Vagina (tissue), 2 donors: ENCODE measurements at places on chromosomes 4 and X.

GRCh38 chr4:21768349-21769310 is 179.9 kb downstream of the KCNIP4 start:
- no peak for DNase-seq

- DNase-seq: no peak
Measured at GRCh38 chrX:149145845-149146285, 359.2 kb downstream of the IDS start.

- DNase-seq: no peak
Measured at GRCh38 chrX:134990801-134991481, at the start of gene SMIM10. TSS of gene SMIM10 (plus strand) at chrX:134990991. CDS start at chrX:134991096, 105 bp downstream.

GRCh38 chrX:104968241-104968640 is 252.3 kb downstream of the TEX13A start:
- DNase-seq: no peak

GRCh38 chr4:77235289-77235854 is 78.4 kb downstream of the CCNG2 start:
- DNase-seq: no peak

- DNase-seq: no peak
Measured at GRCh38 chr4:11565899-11566298, 137.2 kb upstream of the HS3ST1 start.

DNA sequence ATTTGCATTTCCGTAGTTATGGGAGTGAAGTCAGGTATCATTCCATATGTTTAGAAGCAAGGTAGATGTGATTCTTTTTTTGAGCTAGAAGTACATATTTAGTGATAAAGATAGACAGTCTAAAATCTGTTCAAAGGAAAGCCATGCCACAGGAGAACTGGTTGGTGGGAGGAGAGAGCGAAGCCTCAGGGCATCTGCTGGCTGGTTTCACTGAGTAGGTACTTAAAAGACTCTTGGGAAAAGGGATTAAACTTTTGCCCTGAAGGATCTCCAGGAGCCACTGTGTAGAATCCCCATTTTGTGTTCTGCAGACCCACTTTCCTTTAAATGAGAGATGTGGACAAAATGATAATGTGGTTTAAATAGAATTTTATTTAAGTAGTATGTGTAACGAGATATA is 89.6 kb downstream of the SHROOM2 start:
- no peak for DNase-seq

DNA sequence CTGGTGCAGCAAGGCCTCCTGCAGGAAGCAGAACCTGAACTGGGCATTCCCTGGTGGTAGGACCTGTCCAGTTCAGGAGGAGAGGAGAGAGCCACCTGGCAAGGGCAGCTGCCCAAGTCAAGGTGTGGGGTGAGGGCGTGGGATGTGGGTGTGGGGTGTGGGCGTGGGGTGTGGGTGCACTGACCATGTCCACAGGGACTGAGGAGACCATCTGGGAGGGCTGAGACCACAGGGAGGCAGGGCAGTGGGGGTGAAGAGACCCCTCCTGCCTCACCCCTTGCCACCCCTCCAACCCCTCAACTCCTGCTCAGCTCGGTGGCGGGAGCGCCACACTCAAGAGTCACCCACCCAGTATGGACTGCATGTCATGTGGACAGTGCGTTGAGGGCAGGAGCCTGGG is 117.9 kb downstream of the CPZ start:
- DNase-seq: no peak

DNA sequence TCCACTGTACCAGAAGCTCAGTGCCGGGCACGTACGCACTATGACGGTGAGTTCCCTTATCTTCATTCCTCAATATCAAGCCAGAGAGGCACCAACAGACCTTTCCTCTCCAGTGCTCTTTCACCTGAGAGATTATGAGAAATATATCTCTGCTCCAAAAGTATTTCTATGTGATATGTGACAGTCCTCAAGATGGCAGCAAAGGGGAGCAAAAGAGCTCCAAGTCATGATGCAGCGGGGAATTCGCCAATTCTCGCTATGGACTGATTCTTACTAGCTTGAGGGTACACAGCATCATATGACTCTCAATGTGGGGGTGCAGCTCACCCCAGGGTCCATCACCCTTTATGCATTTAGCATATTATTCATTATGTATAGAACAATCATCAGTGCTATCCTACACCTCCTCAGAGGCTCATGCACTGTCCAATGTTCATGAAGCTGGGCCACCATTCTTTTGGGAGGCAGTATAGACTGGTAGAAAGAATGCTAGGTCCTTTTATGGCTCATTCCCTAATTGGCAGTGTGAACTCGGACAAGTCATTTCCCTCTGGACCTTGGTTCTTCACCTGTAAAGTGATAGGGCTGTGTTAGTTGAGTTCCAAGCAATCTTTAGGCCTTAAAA is 12.8 kb upstream of the IQSEC2 start:
- DNase-seq: no peak

DNA sequence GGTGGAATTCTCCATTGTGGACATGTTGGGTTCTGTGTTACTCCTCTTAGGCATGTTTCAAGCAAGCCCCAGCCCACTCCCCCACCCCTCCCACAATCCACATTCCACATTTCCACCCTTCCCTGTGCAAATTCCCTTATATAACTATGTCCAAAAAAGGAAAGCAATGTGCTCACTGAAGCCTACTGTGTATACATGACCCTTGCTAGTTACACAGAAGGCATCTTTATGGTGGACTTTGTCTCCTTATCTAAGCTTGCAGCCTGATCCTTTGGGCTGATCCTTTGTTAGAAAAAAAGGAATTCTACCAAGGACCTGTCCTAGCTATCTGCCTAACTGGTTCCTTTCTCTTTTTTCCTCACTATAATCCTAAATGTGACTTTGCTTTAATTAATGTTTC is 796.8 kb downstream of the NLGN4X start:
- no peak for DNase-seq

DNA sequence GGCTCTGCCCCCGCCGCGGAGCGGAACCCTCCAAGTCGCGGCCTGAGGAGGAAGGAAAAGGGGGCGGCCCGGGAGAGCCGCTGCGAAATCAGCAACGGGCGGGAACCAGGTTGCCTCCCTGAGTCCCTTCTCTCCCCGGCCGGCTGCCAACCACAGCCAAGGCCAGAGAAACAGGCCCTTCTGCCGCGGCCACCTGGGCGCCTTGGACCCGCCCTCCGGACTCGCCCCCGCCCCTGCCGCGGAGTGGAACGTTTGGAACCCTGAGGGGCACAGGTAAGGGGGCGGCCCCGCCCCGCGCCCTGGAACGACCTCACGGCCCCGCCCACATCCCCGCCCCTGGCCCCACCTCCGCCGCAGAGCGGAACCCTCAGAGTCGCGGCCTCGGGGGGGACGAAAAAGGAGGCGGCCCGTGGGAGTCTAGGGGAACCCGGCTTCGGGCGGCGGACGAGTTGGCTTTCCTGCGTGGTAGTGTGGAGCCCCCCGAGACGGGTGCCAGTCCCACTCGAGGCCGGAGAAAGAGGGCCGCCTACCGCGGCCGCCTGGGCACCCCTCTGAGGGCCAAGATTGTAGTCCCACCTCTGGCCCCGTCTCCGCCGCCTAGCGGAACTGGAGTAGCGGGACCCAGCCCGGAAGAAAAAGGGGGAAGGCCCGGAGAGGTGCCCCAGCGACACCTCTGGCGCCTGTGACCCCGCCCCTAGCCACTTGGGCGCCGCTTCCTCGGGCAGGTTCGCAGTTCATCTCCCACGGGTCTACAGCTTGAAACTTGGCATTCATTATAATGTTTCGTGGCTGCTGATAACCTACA is 669 bp upstream of the PHKA2 start:
- DNase-seq: no peak

DNA sequence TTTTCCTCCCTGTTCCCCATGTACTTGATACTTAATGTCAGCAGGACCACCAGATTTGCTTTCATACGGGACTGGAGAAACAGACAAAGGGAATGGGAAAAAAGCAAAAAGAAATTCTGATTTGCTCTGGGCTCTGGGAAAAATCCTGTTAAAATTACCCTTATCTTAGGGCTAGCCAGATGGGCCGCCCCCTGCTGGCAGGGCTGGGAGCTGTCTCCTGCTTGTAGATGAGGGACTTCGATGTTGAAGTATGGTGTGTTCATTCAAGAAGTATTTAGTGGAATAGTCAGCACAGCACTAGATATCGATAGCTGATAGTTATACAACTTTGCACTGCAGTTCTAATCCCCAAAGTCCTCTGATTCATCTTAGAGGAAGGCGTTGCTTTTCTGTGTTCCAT is 45.8 kb downstream of the BCORL1 start:
- DNase-seq: no peak

- no peak for DNase-seq
Measured at GRCh38 chr4:124090021-124090420, 622.5 kb downstream of the ANKRD50 start.

DNA sequence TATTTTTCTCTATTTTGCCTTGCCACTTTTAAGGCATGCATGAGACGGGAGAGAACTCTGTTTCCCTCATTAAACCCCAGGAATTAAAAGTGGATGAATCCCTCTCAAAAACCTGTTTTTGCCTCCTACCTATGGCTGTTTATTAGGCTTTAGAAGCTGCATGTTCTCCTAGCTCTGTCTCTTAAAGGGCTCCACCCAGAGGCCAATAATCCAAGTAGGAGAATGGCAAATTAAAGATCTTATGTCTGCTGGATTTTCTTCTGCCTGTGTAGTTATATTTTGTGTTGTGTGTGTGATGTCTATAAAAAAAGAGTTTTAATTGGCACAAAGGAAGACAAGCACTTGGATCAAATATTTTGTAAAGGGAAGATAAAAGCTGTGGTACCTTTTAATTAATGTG is 32.4 kb downstream of the MAGEC1 start:
- DNase-seq: no peak

GRCh38 chr4:99404595-99405287 is 30.4 kb downstream of the ADH7 start:
- DNase-seq: no peak

DNA sequence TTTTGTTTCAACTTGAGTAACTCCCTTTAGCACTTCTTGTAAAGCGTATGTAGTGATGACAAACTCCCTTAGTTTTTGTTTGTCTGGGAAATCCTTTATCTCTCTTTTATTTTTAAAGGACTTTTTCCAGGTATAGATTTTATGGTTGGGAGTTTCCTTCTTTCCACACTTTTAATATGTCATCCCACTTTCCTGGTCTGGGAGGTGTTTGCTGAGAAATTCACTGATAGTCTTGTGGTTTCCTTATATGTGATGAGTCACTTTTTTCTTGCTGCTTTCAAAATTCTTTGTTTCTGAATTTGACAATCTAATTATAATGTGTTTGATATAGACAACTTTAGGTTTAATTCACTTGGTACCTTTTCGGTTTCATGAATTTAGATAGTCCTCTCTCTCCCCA is 353.9 kb downstream of the GPAT3 start:
- DNase-seq: no peak

GRCh38 chr4:76588274-76588673 is 153.2 kb downstream of the SHROOM3 start:
- no peak for DNase-seq

DNA sequence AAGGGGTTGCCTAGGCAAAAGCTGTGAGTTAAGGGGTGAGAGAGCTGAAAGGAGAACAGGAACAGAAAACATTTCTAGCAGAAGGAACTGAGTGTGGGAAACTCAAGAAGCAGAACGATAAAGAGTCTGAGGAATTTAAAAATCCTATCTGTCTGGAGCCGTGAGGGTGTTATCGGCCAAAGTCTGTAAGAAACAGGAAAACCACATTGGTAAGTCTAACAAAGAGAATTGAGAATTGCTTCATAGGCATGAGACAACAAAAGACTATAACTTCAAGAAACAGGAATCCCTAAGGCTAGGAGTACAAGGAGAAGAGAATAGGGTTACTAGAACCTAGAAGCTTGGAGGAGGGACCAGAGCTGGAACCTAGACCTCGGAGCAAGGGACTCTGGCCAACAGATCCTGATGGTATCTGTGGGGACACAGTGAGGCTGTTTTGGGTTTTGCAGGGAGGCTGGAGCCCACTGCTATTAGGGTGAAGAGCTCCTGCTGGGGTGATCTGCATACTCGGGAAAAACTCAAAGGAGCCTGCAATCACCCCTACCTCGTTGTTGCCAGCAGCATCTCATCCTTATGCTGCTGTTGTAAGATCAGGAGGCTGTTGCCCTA is 175.6 kb downstream of the FBXO8 start:
- no peak for DNase-seq

- DNase-seq: no peak
Measured at GRCh38 chr4:26862381-26862915, 1.8 kb downstream of the STIM2 start.

DNA sequence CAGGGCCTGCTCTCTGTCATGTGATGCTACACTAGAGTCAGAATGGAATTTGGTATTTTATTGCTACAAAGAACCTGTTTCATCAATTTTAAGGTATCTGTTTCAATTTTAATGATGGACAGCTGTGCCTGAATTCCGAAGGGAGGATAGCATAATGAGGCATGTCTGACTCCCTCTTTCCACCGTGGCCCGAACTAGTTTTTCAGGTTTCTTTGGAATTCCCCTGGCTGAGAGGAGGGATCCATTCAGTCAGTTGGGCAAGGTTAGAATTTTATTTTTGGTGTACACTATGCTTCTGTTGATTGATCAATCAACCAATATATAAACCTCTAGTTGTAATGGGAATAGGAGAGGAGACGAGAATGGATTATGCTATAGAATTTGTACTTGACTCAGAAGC is 761.8 kb downstream of the FAM133A start:
- no peak for DNase-seq

- DNase-seq: no peak
Measured at GRCh38 chr4:151672996-151673395, 87.8 kb downstream of the GATB start.

- DNase-seq: no peak
Measured at GRCh38 chr4:32890398-32890797, 2170.2 kb downstream of the PCDH7 start.

- no peak for DNase-seq
Measured at GRCh38 chr4:87118826-87119225, 101.6 kb downstream of the KLHL8 start.

- DNase-seq: no peak
Measured at GRCh38 chr4:38774181-38774955, 8.4 kb downstream of the TLR10 start.

- no peak for DNase-seq
Measured at GRCh38 chrX:130555341-130555740, 153.6 kb downstream of the RBMX2 start.

GRCh38 chr4:125582302-125582701 is 267.5 kb downstream of the FAT4 start:
- DNase-seq: no peak

- DNase-seq: no peak
Measured at GRCh38 chr4:170089274-170089667, 485 bp downstream of the AADAT start.

GRCh38 chr4:14340321-14340720 is 662.0 kb upstream of the CPEB2 start:
- DNase-seq: no peak

DNA sequence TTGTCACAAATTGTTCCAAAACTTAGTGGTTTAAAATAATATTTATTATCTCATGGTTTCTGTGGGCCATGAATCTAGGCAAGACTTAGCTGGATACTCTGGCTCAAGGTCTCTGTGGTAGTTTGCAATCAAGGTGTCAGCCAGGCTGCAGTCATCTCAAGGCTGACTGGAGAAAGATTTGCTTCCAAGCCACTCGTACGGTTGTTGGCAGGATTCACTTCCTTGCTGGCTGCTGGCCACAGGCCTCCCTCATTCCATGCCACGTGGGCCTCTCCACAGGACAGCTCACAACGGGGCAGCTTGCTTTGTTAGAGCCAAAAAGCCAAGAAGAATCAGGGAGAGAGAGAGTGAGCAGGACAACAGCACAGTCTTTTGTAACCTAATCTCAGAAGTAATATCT is 101.4 kb downstream of the WWC2 start:
- no peak for DNase-seq
